Activated CD4-positive, CD25-positive, alpha-beta regulatory T cell (primary cell): ENCODE measurements at places on chromosomes 13 and 19.
A peak's percentile ranks its signal among the peaks of the same experiment; 100 is the strongest.

DNA sequence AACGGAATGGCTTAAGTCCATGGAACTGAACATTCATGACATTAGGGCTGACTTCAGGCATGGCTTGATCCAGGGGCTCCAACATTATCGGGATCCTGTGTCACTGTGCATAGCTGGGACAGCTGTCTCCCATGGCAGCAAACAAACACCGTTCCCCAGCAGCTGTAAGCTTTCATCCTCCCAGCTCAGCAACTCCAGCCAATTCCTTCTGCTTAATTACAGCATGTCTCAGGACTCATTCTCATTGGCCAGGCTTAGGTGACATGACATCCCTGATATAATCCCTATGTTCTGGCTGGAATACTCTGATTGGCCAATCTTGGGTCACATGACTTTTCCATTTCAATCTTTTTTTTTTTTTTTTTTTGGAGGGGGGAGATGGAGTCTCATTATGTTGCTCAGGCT is 10.9 kb upstream of the TLE5 start:
- DNase-seq = no peak

GRCh38 chr13:96041326-96042110 is 11.7 kb downstream of the UGGT2 start:
- no peak for DNase-seq

DNA sequence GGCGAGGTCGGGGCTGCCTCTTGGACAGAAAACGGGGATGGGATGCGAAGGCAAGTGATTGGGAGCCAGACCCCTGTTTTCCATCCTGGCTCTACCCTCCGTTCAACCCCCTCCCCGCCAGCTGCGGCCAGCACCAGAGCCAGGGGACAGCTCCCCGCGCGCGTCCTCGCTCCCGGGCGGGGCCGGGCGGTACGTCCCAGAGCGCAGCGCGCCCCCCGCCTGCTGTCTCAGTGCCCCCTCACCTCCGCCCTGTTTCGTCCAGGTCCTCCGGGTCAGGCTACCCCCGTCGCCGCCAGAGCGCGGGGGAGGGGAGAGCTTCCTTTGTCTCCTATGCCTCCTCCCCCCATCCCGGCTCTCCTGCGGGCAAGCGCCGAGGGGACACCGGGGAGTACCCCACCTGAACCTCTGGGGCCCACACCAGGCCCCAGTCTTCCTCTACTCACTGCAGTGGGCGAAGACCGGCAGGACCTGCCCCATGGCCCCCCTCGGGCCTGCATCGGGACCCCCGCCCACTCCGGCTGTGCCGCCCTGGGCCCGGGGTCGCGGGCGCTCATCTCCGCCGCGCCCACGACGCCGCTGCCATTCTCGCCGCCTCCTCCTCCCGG is 396 bp downstream of the RTN2 start:
- no peak for DNase-seq

GRCh38 chr13:60210510-60211330 is 47.0 kb upstream of the DIAPH3 start:
- no peak for DNase-seq

DNA sequence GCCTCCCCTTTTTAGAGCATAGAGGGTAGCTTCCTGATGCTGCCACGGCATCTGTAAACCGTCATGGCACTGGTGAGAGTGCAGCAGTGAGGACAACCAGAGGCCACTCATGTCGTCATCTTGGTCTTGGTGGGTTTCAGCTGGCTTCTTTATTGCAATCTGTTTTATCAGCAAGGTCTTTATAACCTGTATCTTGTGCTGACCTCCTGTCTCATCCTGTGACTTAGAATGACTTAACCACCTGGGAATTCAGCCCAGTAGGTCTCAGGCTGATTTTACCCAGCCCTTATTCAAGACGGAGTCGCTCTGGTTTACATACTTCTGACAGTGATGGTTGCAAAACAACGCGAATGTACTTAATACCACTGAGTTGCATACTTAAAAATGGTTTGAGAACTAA is 14.4 kb upstream of the FBN3 start:
- no peak for DNase-seq

DNA sequence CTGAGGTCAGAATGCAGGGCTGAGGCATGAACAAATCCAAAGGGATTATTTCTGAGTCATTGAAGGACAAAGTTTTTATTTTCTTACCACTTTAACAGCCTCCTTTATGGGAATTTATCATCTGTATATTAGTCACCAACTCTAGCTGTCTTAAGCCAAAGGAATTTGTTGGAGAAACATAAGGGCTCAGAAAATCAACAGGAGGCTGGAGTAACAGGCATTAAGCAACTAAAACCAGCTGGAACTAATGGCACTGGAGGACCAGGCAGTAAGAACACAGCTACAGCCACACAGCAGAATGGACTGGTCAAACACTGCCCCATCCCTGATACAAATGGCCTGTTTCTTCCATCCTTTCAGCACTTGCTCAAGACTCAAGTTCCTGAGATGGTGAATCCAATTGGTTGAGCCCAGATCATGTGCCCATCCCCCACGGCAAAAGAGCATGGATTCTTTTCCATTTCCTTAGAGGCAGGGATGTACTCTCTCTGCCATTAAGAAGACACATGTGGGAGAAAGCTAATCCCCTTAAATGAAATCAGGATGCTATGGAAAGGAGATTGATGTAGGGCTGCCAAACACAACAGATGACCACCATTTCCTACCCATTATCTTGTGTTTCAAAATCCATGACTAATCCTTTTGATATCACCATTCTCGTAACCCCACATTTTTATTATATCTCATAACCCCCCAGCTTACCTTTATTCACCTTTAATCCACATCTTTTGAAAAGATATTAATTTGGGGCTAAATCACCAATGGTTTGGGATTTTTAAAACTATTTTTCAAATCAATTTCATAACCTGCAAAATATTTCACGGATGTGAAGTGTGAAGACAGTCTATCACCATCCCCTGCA is 157.0 kb upstream of the FNDC3A start:
- no peak for DNase-seq

GRCh38 chr19:51811344-51811743 is 16.4 kb downstream of the FPR3 start:
- DNase-seq = no peak

DNA sequence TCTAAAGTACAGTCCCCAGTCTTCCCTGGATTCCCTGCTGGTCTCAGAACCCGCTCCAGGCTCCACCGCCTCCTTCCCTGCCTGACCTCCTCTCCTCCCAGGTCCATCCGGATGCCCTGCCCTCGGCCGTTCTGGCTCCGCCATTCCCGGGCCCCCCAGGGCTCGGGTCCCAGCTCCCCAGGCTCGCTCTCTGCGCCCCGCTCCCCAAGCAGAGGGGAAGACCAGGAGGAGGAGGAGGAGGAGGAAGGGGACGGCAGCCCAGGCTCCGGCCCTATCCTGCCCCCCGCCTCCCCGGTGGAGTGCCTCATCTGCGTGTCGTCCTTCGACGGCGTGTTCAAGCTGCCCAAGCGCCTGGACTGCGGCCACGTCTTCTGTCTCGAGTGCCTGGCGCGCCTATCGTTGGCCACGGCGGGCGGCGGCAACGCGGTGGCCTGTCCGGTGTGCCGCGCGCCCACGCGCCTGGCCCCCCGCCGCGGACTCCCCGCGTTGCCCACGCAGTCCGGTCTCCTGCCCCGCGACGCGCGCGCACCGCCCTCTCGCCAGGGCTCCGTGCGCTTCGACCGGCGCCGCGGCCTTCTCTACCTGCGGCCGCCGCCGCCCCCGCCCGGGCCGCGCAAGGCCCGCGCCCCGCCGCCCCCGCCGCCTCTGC is 647 bp downstream of the RNF225 start:
- DNase-seq = no peak

DNA sequence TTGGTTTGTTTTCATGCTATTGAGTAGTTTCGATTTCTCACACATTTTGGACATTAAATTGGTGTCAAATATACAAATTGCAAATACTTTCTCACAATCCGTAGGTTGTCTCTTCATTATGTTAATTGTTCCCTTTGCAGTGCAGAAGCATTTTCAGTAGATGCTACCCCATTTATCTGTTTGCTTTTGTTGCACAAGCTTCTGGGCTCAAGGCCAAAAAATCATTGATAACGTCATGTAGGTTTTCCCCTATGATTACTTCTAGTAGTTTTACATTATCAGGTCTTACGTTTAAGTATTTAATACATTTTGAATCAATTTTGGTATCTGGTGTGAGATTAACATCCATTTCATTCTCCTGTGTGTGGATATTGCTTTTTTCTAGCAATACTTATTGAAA is 14.0 kb upstream of the ZNF347 start:
- no peak for DNase-seq

- DNase-seq = no peak
Measured at GRCh38 chr19:7988307-7988706, 17.1 kb downstream of the ELAVL1 start.

DNA sequence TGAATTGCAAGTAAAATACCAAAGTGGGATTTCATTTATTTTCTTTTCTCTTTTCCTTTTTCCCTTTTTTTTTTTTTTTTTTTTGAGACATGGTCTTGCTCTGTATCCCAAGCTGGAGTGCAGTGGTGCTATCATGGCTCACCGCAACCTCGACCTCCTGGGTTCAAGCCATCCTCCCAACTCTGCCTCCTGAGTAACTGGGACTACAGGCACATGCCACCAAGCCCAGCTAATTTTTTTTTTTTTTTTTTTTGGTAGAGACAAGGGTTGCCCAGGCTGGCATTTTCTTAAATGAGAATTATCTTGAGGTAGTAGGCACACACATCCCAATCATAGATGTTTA is 68.5 kb upstream of the GPR183 start:
- DNase-seq = no peak

- no peak for DNase-seq
Measured at GRCh38 chr19:13301627-13302334, 151.6 kb downstream of the IER2 start.

DNA sequence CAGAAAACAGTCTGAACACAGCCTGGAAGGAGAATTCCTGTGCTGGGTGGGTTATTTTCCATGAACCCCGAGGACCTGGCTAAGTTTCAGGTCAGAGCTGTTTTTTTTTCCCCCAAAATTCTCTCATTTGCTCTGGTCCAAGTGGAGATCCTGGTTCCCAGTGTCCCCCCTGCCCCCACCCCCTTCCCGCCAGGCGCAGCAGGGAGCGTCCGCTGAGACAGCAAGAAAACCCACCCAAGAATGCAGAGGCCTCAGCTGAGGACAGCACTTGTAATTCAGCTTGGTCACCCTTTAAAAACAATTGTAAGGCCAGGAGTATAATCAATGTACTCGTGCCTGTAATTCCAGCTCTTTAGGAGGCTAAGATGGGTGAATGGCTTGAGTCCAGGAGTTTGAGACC is 11.4 kb upstream of the TSPAN16 start:
- no peak for DNase-seq

- DNase-seq = no peak
Measured at GRCh38 chr19:798415-799075, 1.3 kb downstream of the PTBP1 start.

DNA sequence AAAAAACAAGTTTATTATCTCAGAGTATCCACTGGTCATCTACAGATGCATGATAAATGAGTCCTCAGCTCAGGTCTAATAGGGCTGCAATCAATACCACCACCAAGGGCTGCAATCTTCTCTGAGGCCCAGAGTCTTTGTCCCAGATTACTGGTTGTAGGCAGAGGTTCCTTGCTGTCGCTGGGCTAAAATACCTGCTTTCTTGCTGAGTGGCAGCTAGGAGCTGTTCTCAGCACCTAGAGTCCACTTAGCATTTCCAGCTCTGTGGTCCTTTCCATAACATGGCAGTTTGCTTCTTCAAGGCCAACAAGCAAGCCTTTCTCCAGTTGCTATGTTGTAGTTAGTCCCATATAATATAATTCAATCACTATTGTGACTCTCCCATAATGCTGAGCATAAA is 351.3 kb downstream of the SLITRK1 start:
- no peak for DNase-seq

DNA sequence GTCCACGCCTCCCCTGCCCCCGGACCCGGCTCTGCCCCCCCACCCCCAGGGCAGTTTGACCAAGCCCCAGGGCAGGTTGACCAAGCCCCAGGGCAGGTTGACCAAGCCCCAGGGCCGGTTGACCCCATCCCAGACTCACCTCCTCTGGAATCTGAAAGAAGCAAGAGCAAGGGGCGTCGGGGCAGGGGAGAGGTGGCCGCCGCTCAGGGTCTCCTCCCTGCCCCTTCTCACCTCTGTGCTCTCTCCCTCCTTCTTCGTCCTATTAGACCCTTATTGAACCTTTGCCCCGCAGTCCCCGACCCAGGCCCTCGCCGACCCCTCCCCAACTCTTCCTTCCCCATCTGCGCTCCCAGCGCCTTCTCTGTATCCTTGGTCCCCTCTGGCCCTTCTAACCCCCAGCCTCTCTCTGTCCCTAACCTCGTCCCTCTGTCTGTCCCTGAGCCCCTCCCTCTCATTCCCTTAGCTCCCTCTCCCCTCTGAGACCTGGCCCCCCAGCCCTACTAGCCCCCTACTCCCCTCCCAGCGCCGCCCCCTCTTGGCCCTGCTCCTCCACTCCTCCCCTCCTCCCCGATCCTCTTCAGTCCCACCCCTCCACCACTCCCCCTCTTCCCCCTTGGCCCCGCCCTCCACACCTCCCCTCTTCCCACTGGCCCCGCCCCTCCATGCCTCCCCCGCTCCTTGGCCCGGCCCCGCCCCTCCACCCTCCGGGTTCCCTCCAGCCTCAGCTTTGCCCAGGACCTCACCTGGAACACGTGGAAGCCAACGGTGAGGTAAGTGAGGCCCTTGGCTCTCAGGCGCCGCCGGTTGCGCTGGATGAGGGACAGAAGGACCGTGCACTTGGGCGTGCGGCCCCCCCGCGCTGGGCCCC is 7.6 kb downstream of the CAPN12 start:
- DNase-seq = peak; percentile 34

DNA sequence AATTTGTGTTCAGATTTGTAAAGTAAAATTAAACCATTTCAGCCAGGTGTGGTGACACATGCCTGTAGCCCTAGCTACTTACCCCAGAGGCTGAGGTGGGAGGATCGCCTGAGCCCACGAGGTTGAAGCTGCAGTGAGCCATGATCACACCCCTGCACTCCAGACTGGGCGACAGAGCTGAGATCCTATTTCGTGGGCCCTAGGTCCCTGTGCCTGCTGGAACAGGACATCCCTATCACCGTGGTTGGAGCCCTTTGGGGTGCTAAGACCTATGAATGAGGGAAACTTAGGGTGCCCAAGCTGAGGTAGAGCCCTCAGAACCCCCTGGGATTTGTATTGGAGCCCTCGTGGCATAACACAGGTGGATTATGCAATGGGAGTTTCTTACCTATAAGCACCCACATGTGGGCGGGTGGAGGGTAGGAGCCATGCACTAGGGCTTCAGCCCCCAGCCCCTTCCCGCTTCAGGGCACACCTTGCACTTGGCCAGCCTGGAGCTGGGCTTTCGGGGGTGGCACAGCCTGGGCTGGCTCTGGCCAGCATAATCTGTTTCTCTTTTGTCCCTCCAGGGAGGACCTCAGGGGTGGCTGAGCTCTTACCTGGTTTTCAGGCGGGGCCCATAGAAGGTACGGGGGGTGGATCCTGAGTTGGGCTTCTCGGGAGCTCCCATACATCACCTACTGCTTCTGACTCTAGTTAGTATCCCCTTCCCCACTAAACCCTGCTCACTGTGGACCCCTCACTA is 7.2 kb upstream of the USF2 start:
- no peak for DNase-seq

DNA sequence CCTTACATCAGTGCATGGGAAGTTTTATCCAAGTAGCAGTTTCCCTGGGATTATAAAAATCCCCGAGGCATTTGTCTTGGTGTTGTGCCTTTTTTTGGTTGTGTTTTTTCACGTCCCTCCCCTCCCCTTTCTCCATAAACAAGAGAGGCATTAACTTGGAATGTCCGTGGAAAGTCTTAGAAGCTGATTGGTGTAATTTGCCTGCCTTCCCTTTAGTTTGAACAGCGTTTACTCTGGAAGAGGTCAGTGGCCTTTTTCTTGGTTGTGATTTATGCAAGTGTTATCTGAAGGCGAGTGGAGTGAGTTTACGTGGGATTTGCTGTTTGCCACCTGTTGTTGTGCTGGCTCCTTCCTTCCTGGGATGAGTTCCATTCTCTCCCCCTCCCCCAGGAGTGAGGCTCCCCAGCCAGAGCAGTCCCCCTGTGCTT is 7.2 kb downstream of the ACTN4 start:
- no peak for DNase-seq
